ENCODE measurements at places on chromosomes 3 and 15.

DNA sequence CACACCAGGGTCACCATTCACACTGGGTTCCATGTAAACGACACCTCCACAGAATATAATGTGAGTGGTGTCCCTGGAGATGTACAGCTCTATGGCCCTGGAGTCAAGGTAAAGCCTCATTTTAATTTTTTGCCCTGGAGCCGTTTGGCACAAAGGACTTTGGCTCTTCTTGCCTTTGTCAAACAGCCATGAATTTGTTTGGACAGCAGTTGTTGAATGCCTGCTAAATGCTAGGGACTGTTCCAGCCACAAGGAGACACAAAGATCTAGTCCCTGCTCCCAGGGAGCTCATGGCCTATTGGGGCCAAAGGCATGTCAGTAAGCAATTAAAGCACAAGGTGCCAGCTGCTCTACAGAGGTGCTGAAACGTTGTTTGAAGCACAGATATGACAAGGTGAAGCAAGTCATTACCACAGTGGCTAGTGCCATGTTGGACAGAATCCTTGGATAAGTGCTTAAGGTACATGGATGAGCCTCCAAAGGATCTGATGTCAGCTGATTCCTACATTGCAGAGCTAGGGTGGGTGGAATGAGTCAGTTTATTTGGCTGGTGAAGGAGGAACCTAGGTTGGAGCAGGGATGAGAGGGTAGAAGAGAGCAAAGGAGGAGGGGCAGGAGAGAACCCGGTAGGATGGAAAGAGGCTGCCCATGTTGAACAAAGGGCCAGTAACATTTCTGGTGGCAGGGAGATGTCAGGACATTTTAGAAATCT, 171.9 kb upstream of the CTDSPL start:
- DNase-seq: no peak

GRCh38 chr3:150180334-150180733, 209.6 kb upstream of the PFN2 start:
- no peak for DNase-seq

DNA sequence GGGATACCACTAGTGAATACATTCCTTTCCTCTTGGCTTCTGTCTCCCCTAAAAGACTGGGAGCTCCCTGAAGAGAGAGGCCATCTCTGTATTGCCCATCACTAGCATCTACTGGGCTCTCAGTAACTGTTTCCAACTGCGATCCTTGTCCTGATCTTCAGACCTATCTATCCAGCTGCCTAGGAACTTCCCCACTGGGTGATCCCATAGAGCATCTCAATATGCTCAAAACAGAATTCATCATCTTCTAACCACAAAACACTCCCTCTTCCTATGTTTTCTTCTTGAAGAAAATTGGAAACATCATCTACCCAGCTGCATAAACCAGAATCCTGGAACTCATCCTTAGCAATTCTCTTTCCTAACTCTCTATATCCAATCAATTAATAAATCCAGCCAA, 54.6 kb downstream of the PLD1 start:
- DNase-seq: no peak

DNA sequence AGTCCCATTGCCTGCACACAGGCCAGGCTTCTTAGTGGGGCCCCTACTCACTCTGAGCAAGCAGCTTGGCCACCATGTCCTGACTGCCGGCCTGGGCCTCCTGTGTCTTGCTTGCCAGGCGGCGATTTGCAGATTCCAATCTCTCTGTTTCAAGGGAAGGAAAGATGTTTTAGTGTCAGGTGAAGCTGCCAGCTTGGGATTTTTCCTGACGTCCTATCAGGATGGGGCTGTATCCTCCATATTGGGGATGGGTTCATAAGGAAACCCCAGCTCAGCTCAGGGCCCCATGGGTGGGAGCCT, 8.5 kb downstream of the AMOTL2 start:
- DNase-seq: no peak

DNA sequence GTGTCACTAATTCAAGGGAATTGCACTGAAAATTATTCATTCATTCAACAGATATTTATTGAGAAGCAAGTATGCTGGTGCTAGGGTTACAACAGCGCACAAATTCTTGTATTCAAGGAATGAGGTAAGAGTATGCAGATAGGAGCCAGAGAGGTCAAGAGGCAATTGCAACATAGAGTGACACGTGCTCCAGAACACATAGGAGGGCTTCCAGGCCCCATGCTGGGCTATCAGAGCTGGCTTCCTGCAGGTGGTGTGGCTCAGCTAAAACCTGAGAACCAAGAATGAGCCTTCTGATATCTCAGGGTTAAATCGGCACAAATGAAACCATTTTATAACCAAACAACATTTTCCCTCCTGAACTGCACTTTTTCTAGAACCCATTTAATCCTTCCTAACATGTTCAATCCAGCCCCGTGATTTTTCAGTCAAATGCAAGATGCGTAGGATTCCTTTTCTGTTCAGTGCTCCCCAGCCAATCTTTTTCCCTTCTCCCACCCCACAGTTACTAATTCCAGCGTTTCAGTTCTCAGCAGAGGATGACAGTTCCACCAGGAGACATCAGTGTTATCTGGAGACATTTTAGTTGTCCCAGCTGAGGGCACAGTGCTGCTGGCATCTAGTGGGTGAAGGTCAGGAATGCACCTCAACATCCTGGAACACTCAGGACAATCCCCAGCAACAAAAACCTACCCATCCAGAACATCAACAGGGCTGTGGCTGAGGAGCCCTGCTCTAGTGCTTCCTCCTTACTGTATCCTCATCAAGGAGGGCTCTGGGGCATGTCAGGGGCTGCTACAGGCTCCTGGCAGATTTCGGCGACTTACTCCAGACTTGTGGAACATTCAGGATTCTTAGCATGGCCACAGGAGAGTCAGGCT, 13.1 kb downstream of the CCR5AS start:
- DNase-seq: no peak

- no peak for DNase-seq
Measured at GRCh38 chr3:58490860-58491501, 915 bp upstream of the KCTD6 start.

- no peak for DNase-seq
Measured at GRCh38 chr15:60576044-60576443, 97.1 kb upstream of the ICE2 start.

- no peak for DNase-seq
Measured at GRCh38 chr3:59237121-59237520, 187.3 kb upstream of the CFAP20DC start.

- DNase-seq: no peak
Measured at GRCh38 chr15:74801311-74801997, 11.2 kb upstream of the LMAN1L start.

DNA sequence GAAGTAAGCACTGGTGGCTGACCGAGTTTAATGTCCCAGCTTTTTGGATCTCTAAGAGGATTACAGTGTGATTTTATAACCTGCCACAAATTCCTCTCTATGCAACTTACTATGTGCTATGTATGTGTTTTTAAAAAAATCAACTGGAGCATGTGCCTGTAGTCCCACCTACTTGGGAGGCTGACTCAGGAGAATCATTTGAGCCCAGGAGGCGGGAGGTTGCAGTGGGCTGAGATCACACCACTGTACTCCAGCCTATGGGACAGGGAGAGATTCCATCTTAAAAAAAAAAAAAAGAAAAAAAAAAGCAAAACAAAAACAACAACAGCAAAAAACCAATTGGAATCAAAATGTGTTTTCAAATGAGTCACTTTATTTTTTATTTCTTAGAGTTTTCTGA, 29.6 kb downstream of the DUT start:
- no peak for DNase-seq

DNA sequence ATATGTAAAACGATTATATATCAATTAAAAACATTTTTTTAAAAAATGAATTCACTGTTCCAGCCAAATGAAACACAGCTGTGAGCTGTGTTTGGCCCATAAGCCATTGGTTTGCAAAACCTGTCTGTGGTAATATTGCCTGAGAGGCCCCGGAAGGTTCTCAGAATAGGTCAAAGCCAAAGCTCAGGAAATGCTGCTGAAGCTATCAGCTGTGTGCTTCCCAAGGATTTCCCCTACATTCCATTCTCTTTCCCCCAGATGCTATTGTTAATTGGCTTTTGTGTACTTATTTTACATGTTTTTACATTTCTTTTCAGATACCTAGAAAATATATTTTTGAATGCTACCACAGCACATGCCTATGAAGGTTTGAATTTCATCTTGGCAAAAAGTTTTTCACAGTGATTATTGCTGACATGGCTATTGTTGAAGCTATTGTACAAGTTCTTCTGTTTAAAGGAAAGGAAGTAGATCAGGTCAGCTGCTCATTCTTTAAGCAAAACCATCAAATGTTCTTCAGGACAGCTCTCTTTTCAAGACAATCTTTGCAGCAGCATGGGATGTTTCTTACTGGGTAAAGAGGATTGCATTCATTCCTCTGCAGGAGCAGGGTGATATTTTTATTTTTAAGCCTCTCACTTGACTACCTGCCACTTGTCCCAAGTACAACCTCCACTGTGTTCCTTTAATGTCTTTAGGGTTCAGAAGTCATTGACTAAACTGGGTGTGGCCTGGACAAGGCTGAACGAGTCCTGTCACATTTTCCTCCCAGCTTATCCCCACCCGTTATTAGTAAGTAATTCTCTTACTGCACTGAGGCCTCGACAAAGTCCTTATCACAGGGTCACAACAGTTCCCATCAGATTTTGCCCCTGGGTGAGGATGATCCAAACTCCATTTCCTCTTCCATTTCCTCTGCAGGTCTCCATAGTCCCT, 26.3 kb upstream of the BNC1 start:
- DNase-seq: no peak

GRCh38 chr15:94061041-94061440, 170.3 kb upstream of the MCTP2 start:
- DNase-seq: no peak
